Pons (tissue), 1 donor: ENCODE measurements at places on chromosomes 3 and 15.

DNA sequence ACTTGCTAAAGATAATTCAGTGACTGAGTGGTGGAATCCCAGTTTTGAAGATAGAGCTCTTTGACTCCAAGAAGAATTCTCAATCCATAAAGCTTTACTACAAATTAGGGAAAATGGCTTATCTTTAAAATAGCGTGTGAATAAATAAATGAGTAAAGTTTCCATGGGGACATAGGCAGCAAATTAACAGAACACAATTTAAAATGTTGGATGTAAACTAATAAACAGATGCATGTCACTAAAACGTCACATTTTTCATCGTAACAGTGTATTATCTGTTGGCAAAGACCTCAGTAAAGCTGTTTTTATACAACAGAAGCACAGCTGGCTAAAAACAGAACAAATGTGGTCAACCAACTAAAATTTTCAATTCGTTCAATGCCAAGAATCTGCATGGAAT is 913.9 kb upstream of the CFAP20DC start:
- no peak for DNase-seq

DNA sequence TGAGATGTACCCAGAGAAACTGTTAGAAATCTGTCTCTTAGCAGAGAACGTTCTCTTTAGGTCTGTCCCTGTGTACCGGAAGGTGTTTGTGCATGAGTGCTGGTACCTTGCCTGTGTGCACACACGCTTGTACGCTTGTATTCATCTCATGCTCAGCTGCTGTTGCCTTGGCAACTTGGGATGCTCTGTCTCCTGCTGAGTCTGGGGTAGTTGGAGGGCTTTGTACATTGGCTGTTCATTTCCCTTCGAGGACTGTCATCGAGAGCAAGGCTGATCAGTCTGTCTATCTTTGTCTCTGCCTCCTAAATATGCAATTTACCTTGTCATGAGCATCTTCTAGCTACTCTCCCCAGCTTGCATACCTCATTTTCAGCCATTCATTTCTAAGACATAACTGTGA is 147.2 kb downstream of the SLCO3A1 start:
- DNase-seq: no peak

DNA sequence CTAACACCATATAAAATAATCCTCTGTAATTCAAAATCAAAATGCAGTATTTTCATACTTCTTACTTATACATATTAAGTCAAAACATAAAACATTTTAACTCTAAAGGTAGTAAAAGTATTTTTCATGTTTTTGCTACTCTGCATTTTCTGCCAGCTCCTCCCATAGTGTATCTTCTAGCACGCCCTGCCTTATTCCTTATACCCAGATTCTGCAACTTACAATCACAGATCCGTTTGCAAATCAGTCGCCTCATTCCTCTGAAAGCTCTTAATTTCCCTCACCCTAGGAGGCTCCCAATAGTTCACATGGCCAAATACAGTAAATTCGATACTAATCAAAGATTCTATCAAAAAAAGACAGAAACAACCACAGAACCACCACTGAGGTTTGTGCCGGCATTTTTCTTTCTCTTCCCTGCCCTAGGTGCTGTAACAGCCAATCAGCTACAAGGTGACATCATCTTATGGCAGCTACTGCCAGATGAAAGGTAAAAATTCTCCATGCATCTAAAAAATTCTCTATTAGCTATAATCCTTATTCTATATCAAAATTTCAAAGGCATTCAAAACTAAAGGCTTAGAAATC is 72.9 kb downstream of the CLASP2 start:
- DNase-seq: peak; percentile 70

DNA sequence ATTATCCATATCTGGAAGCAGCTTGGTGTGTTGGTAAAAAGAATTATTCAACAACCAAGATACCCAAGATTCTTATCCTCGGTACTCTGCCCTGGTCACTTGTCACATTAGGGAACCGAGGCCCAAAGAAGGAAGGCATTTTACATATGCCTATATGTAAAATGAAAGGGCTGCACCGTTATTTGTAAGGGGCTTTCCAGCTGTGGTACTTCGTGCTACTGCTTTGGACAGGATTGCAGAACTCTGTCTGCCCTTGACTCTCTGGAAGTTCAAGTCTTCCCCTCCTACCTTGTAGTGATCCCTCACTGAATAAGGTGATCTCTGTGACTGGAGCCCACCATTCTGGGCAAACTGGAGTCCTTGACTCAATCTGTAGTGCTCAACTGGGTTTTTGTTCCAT is 198.9 kb upstream of the TOPAZ1 start:
- no peak for DNase-seq

- no peak for DNase-seq
These were observed 20.6 kb upstream of the MEX3B start for GRCh38 chr15:82066455-82066854.

- DNase-seq: no peak
These were observed 30.5 kb downstream of the RFTN1 start for GRCh38 chr3:16482770-16483531.
